ENCODE measurements at places on chromosomes 2 and 18.
A peak's percentile ranks its signal among the peaks of the same experiment; 100 is the strongest.

- no peak for DNase-seq
Measured at GRCh38 chr2:117085737-117086136, 728.8 kb upstream of the DDX18 start.

GRCh38 chr2:64865073-64865830 lies 123.9 kb upstream of the SLC1A4 start:
- peak; percentile 76 for DNase-seq

DNA sequence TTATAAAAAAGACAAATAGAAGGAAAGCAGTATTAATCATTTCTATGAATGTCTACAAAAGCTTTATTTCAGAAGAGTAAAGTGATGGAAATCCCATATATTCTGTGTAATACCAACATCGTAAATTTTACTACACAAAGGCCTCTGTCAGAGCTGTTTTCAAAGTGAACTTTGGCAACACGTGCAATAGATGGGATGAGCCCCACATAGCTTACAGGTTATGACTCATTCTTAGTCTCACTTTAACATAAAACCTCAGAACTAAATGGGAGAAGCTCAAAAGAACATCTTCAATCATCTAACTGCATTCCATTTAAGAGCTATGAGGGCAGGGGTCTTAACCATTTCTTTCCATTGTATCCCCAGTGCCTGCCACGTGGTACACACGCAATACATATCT lies 11.5 kb downstream of the VPS4B start:
- no peak for DNase-seq

GRCh38 chr2:33365264-33365970 lies 111.0 kb upstream of the RASGRP3 start:
- no peak for DNase-seq

DNA sequence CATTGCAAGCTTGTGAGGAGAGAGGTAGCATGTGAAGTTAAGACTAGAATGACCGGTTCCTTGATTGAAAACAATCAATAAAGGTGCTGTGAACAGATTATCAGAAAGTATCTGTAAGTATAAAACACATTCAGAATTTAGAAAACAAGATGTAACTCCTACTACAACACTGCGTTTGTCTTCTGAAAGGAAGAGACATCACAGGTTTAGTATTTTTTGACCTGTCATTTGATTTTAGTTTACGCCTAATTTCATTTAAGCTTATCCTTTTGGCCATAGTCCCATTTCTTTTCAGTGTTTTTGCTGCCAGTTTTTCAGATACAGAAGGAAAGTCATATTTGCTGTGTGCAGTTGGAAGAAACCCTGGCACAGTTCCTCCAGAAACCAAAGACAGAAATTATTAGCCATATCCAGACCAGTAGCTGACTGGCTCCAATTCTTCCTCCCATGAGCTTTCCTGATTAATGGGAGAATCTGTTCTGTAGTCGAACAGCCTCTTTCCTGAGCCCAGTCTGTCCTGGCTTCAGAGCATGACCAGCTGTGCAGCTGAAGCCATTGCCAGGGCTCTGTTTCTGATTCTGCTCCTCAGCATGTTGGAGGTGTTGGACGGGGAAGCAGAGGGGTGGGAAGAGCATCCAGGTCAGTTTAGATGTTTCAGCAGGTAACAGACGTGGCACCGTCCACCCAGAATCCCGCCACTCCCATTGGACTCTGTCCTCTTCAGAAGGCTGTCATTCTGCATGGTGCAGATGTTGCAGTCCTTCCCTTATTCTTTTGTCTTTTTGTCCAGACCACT lies 61.0 kb downstream of the CRIM1 start:
- no peak for DNase-seq

DNA sequence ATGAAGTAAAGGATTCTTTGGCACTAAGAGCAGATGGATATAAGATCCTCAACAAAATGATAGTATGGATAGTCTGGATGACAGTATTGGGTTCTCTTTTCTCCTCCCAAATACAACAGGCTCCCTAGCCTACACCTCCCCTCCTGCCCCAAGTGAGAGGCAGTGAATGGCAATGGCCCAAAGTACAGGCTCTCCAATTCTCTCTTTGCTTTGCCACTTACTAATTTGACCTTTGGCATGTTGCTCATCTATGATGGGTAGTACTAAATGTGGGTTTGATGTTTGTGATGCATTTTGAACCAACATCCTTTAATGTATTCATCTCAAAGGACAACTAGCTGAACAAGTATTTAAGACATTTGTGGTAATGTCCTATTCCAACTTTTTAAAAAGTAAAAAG lies 65.9 kb downstream of the EIF5B start:
- no peak for DNase-seq

DNA sequence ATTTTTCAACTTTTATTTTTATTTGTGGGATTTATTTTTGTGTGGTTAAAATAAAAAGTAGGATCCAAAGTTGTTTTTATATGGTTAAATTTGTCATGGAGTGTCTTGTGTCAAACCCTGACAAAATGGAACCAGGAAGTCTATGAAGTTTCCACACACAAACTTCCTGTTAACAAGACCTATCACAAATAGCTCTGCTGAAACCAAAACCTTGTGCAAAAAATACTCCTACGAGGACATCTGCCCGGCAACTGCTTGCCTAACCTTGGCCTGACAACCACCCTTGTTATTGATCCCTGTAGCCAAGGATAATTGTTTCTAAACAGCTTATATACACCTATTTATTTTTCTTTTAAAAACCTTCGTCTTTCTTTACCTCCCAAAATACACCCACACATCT lies 389.6 kb downstream of the TRIB2 start:
- DNase-seq = no peak

DNA sequence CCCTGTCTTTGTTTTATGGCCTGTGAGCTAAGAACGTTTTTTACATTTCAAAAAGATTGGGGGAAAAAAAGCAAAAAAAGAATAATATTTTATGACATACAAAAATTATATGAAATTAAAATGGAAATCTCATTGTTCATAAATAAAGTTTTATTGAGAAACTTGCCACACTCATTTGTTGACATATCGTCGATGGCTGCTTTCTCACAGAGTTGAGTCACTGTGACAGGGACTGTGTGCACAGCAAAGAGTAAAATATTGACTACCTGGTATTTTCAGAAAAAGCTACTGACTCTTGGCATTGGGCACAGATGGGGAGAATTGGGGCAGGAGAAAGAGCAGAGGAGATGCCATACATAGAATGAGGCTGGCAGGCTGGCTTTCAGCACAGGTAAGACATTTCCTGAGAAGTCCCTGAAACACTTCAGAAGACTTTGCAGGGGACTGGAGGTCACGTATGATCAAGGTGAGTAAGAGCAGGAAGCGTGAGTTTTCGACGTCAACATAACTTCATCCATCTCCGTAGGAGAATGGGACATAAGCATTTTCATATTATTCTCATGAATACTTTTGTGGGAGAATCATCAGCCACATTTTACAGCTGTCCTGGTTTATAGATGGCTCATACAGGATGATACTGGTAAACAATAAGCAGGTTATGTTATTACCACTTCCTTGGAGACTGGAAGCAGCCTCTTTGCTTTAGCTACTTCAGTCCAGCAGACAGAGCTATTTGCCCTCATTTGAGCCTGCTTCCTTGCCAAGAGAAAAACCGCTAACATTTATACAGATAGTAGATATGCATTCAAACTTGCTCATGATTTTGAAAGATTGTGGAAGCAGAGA lies 32.5 kb upstream of the PUM2 start:
- DNase-seq = no peak

- DNase-seq = no peak
Measured at GRCh38 chr18:6505498-6505875, 90.8 kb upstream of the L3MBTL4 start.

- no peak for DNase-seq
Measured at GRCh38 chr18:12839057-12839525, 44.9 kb downstream of the PTPN2 start.

- DNase-seq = no peak
Measured at GRCh38 chr2:98277162-98277859, 68.9 kb upstream of the CNGA3 start.

GRCh38 chr2:100818003-100818605 lies 1.8 kb upstream of the NPAS2 start:
- no peak for DNase-seq

All from coronary artery (tissue), 2 donors.